IMR-90 (cell line): ENCODE measurements at places on chromosomes 4 and X. TPM values are rescaled to one million over a fixed set of nuclear protein-coding genes. Genes with fewer than 3 reads are reported as not detected.

The GUCY1A1 gene
- 0.28 and 0.54 TPM in 2 replicates for total RNA-seq

The TCEAL2 gene
- not detected in 2 replicates for total RNA-seq

GRCh38 chr4:146311238-146311970 is 97.1 kb downstream of the REELD1 start:
- no peaks in the 10 kb centered on the region for H3K27me3 ChIP-seq
- no peaks in the 10 kb centered on the region; the same call in 1 of the 2 replicates for H3K4me1 ChIP-seq
- H3K4me3 ChIP-seq = no peak overlapping the region
- no peaks in the 10 kb centered on the region for H3K36me3 ChIP-seq

DNA sequence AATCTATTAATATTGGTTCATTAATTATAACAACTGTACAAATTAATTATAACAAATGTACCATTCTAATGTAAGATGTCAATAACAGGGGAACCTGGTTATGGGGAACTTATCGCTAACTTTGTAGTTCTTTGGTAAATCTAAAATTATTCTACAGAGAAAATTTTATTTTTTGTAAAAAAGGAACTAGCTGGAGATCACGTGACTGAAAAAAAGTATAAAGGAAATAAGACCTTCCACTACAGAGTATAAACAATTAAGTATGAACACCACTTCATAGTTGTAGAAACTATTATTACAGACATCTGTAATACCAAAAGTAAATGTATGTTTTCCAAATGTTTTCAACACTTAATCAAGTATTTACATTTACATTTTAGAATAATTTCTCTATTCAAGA is 77.9 kb upstream of the DKK2 start:
- H3K4me3 ChIP-seq = no peak overlapping the region
- H3K4me1 ChIP-seq = no peaks in the 10 kb centered on the region
- H3K36me3 ChIP-seq = no peaks in the 10 kb centered on the region
- no peak for DNase-seq

- H3K27me3 ChIP-seq = no peaks in the 10 kb centered on the region
- peaks cover 3% of the 10 kb centered on the region; the same call in 1 of the 2 replicates for H3K4me1 ChIP-seq
- DNase-seq = no peak
- peak overlapping the region; percentile 60 for H3K4me3 ChIP-seq
- H3K36me3 ChIP-seq = peaks cover 1% of the 10 kb centered on the region
These were observed 694 bp downstream of the TBL1X start for GRCh38 chrX:9465380-9466123.

- no peaks in the 10 kb centered on the region for H3K36me3 ChIP-seq
- H3K4me3 ChIP-seq = no peak overlapping the region
- DNase-seq = no peak
- peaks cover 13% of the 10 kb centered on the region for H3K27me3 ChIP-seq
These were observed 4.6 kb downstream of the BMPR1B start for GRCh38 chr4:94762326-94762725.

DNA sequence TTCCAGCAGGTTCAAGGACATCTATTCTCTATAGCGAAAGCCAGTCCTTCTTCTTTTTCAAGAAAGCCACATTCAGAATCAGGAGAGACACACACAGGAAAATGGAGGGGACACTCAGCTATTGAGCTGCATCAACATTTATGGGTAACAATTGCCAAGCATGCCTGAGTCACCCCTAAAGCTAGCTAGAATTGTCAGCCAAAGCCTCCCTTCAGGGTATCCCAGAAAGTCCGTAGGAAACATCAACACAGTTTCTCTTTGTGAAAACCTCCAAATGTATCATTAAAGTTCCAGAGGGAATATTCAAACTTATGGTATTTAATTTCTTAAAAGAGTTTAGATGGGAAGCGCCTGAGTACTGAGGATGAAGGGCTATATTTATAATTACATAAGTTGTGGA is 331.1 kb upstream of the SLC7A11 start:
- DNase-seq = peak; percentile 23
- H3K36me3 ChIP-seq = no peaks in the 10 kb centered on the region
- no peaks in the 10 kb centered on the region for H3K27me3 ChIP-seq
- no peak overlapping the region for H3K4me3 ChIP-seq
- H3K4me1 ChIP-seq = no peaks in the 10 kb centered on the region
- no peak overlapping the region for H3K27ac ChIP-seq

The VCX2 gene
- total RNA-seq = not detected in 2 replicates

- H3K27ac ChIP-seq = no peak overlapping the region
- no peak overlapping the region for H3K4me3 ChIP-seq
- no peaks in the 10 kb centered on the region for H3K36me3 ChIP-seq
- H3K4me1 ChIP-seq = no peaks in the 10 kb centered on the region
- no peak for DNase-seq
- H3K27me3 ChIP-seq = no peaks in the 10 kb centered on the region
These were observed 1316.3 kb downstream of the STIM2 start for GRCh38 chr4:28176942-28177341.

- no peaks in the 10 kb centered on the region for H3K36me3 ChIP-seq
- H3K27ac ChIP-seq = no peak overlapping the region
- no peaks in the 10 kb centered on the region for H3K27me3 ChIP-seq
- DNase-seq = no peak
These were observed 60.1 kb upstream of the ATP8A1 start for GRCh38 chr4:42716996-42717395.

The FAM9B gene
- total RNA-seq = not detected in 2 replicates

The PCSK1N gene
- not detected in 2 replicates for total RNA-seq

- no peak overlapping the region for H3K4me3 ChIP-seq
- no peaks in the 10 kb centered on the region; the same call in 1 of the 2 replicates for H3K4me1 ChIP-seq
- no peak for DNase-seq
- peaks cover 10% of the 10 kb centered on the region for H3K27me3 ChIP-seq
- H3K27ac ChIP-seq = no peak overlapping the region
These were observed 15.6 kb upstream of the ART3 start for GRCh38 chr4:76058888-76059426.

The TCEAL6 gene
- total RNA-seq = not detected in 2 replicates

GRCh38 chrX:115372152-115372551 is 82.6 kb downstream of the LUZP4 start:
- H3K27ac ChIP-seq = no peak overlapping the region
- peaks cover 5% of the 10 kb centered on the region for H3K4me1 ChIP-seq
- no peak overlapping the region for H3K4me3 ChIP-seq
- H3K27me3 ChIP-seq = peaks cover 1% of the 10 kb centered on the region; the same call in 1 of the 2 replicates
- no peaks in the 10 kb centered on the region for H3K36me3 ChIP-seq
- peak; percentile 79 for DNase-seq

DNA sequence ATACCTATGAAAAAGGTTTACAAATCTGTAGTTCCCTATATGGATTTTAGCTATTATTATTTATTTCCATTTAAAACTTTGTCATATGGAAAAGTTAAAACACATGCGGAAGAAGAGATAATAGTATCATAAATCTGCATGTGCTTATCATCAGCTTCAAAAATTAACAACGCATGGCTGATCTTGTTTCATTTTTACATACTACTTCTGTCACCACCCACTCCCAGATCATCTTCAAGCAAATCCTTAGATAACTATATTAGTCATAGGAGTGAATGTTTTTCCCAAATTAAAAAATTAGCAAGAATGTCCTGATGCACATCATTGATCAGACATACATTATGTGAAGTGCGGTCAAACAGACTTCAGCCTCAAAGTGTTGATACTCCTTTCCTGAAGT is 24.6 kb upstream of the MOB1B start:
- no peaks in the 10 kb centered on the region for H3K27me3 ChIP-seq
- DNase-seq = no peak
- no peak overlapping the region for H3K4me3 ChIP-seq
- no peak overlapping the region for H3K27ac ChIP-seq

The FSTL5 gene
- total RNA-seq = under 0.01 TPM in 2 replicates

DNA sequence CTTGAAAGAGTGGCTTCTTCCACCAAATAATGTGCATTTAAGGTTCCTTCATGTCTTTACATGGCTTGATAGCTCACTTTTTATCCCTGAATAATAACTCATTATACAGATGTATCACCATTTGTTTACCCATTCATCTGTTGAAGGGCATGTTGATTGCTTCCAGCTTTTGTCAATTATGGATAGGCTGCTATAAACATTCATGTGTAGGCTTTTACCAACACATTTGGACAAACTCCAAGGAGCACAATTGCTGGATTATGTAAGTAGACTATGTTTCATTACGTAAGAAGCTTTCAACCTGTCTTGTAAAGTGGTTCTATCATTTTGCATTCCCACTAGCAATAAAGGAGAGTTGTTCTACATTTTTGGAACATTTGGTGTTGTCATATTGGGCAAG is 2637.0 kb downstream of the PCDH7 start:
- H3K27ac ChIP-seq = no peak overlapping the region
- H3K4me1 ChIP-seq = no peaks in the 10 kb centered on the region
- no peak for DNase-seq
- no peaks in the 10 kb centered on the region for H3K27me3 ChIP-seq
- H3K4me3 ChIP-seq = no peak overlapping the region

DNA sequence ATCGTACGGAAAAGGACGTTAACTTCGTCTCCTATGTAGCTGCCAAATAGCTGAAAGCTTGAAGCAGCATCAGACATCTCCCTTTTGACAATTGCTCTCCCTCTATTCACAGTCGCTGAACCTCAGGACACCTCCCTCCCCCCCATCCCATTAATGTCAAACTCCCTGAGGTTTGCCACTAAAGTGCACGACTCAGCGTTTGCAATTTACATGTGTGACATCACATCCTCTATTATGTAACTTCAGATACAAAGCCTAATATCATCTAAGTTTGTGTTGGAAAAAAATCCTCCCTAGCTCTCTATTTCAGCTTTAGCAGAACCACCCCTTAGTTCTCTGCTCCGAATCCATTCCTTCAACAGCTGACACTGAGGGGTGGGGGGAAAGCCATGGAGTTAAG is 5.5 kb upstream of the NR3C2 start:
- no peaks in the 10 kb centered on the region for H3K4me1 ChIP-seq
- H3K27ac ChIP-seq = no peak overlapping the region
- H3K27me3 ChIP-seq = peaks cover 31% of the 10 kb centered on the region
- no peak for DNase-seq

The HSFX2 gene
- not detected in 2 replicates for total RNA-seq

- no peaks in the 10 kb centered on the region for H3K36me3 ChIP-seq
- no peak overlapping the region for H3K4me3 ChIP-seq
- no peak overlapping the region for H3K27ac ChIP-seq
- H3K27me3 ChIP-seq = no peaks in the 10 kb centered on the region
These were observed 8.7 kb downstream of the GCNA start for GRCh38 chrX:71586929-71587328.

DNA sequence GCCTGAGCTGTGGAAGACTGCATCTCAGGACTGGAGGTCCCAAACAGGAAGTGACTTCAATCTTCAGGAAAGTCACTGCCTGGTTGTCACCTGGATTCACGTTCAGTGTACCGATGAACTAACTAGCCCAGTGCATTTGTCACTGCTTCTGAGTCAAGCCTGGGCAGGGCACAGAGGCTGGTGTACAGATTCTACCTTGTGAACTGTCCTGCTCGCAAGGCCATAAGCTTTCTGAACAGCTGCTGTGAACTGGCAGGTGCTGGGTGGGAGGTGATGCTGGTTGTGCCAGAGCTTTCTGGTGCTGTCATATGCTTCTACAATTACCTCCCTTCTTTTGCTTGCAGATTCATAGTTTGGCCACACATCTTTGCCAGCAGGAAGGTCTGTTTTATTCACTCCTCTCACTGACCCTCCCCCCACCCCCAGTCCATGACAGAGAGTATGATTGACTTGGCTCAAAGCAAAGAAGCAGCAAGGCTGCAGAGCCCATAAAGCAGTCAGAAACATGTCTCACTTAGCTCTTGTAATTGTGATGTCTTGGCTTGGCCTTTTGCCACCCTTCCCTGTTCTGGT is 40.5 kb downstream of the ZCCHC12 start:
- no peak overlapping the region for H3K27ac ChIP-seq
- no peak for DNase-seq
- H3K36me3 ChIP-seq = no peaks in the 10 kb centered on the region

GRCh38 chrX:24498975-24499374 is 33.9 kb downstream of the PDK3 start:
- peak; percentile 11 for DNase-seq
- H3K27me3 ChIP-seq = no peaks in the 10 kb centered on the region; the same call in 1 of the 2 replicates
- no peak overlapping the region for H3K4me3 ChIP-seq
- H3K36me3 ChIP-seq = no peaks in the 10 kb centered on the region

DNA sequence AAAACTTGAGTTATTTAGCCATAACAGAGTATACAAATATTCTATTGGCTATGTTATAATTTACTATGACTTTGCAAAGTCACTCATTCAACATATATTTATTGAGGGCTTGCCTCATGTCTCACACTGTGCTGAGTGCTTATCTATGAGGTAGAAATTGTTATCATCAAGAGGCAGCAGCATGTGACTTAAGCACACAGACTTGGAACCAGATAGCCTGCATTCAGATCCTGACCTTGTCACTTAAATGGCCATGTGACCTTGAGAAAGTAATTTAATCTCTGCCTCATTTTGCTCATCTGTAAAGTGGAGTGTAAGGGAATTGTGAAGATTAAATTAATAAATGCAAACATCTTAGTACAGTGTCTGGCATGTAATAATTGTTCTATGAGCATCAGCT is 10.1 kb upstream of the EXOSC9 start:
- peak; percentile 40 for DNase-seq
- H3K27ac ChIP-seq = peak overlapping the region; percentile 22; the same call in 1 of the 2 replicates
- no peaks in the 10 kb centered on the region for H3K27me3 ChIP-seq

The KLHL13 gene
- total RNA-seq = 12.5 and 13.6 TPM in 2 replicates

DNA sequence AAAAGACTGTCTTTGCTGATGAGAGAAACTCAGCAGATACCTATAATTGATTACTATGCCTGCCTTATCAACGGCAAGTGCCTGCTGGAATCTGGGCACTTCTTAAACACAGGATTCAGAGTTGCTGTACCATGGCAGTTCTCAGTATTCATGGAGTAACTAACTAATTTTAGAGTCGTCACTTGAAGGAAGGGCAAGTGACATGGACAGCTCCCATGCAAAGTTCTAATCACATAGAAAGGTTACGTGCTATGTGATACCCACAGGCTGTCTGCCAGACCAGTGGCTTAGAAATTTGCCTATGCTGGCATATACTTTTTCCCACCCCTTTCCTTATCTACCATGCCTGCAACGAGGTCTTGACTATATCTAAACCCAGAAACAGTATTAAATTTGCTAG is 931.1 kb upstream of the TENM3 start:
- H3K27ac ChIP-seq = no peak overlapping the region
- no peak overlapping the region for H3K4me3 ChIP-seq
- DNase-seq = no peak
- no peaks in the 10 kb centered on the region for H3K4me1 ChIP-seq

GRCh38 chr4:38768968-38769394 is 13.8 kb downstream of the TLR10 start:
- H3K36me3 ChIP-seq = no peaks in the 10 kb centered on the region
- no peak overlapping the region for H3K27ac ChIP-seq
- peaks cover 9% of the 10 kb centered on the region for H3K27me3 ChIP-seq

DNA sequence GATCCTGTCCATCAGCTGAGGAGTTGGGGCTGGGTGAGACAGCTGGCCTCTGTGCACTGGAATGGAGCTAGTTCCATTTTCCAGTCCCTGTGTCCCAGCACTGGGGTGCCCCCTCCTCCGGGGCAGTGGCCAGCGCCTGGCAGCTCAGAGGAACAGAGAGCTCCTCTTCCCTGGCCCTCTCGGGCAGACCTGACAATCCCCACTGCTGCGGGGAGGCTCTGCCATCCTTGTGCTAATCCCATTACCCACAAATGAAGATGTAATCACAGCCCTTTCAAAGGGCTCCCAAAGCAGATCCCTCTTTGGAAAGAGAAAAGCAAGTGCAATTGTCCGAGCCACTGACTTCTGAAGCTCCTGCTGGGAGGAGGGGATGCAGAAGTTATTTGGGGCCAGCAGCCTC is 75.1 kb upstream of the MSX1 start:
- peaks cover 3% of the 10 kb centered on the region; the same call in 1 of the 2 replicates for H3K4me1 ChIP-seq
- no peak overlapping the region for H3K27ac ChIP-seq
- no peak for DNase-seq

- H3K27me3 ChIP-seq = peaks cover 2% of the 10 kb centered on the region; the same call in 1 of the 2 replicates
- H3K4me3 ChIP-seq = no peak overlapping the region
- H3K27ac ChIP-seq = no peak overlapping the region
- no peaks in the 10 kb centered on the region for H3K4me1 ChIP-seq
- peak; percentile 10 for DNase-seq
These were observed 61.7 kb downstream of the TMA16 start for GRCh38 chr4:163556177-163556576.
